Spleen (tissue), 13 donors: ENCODE measurements at places on chromosomes 3 and 15.

DNA sequence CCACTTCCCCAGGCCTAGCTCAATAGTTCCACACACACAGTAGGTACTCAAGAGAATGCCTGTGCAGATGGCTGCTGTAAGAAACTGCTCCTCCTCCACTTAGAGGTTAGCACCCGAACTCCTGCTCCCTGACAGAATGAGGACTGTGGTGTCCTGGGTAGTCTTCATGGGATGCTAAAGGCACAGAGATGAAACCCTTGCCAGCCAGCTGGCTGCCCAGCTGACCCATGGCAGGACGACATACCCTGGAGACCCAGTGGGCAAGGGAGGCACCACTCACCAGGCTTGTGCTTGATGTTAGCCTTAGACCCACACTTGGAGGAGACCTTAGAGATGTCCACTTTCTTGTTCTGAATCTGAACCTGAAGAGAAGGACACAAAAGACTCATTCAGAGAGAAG lies 54.2 kb downstream of the DHX30 start:
- DNase-seq = peak; percentile 36

DNA sequence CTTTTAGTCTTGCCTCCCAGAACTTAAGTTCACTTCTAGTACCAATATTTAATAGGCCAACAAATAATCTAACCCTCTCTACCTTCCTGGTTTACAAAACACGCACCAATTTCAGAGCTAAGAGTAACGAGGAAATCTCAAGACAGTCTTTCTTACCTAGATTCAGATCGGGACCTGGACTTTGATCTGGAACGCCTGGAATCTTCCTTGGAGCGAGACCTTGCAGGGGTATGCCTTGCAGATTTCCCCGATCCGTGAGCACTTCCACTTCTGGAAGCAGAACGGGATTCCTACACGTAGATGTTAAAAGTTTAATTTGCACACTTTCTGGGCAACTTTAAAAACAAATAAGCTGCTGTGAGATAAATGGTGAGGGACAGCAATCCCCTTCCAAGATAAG lies 11.4 kb downstream of the TRA2B start:
- DNase-seq = no peak

DNA sequence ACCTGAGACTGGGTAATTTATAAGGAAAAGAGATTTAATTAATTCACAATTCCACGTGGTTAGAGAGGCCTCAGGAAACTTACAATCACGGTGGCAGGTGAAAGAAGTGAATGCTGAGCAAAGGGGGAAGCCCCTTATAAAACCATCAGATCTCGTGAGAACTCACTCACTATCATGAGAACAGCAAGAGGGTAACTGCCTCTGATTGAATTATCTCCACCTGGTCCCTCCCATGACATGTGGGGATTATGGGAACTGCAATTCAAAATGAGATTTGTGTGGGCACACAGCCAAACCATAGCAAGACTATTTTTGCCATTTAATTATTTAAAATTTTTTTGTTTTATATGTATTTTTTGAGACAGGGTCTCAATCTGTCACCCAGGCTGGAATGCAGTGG lies 27.0 kb upstream of the KCTD6 start:
- DNase-seq = no peak

- DNase-seq = no peak
Observed at GRCh38 chr15:95563634-95564033, 766.9 kb upstream of the NR2F2 start.

DNA sequence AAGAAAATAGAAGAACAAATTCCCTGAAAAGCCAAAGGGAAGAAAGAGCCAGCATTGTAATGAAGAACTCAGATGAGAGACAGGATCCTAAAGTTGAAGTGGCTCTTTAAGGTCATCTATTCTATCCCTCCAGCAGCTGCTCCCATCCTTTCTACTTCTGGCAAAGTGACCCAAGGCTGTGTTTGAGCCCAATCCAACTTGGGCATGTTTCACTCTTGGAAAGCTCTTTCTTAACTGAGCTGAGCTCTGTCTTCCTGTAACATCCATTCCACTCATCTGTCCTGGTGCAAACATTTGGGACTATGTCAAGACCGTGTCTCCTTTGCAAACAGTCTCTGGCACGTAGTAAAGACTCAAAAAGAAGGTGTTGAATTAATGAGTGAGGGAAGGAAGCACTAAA lies 298.1 kb upstream of the IGF1R start:
- no peak for DNase-seq

- DNase-seq = no peak
Observed at GRCh38 chr3:152969557-152970300, 134.8 kb downstream of the P2RY1 start.
